ENCODE measurements at places on chromosomes 2 and 18.

DNA sequence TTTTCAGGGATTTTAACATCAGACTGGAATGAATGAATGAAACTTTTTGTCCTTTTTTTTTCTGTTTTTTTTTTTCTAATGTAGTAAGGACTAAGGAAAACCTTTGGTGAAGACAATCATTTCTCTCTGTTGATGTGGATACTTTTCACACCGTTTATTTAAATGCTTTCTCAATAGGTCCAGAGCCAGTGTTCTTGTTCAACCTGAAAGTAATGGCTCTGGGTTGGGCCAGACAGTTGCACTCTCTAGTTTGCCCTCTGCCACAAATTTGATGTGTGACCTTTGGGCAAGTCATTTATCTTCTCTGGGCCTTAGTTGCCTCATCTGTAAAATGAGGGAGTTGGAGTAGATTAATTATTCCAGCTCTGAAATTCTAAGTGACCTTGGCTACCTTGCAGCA is 53.4 kb downstream of the SMAD4 start:
- DNase-seq = no peak

DNA sequence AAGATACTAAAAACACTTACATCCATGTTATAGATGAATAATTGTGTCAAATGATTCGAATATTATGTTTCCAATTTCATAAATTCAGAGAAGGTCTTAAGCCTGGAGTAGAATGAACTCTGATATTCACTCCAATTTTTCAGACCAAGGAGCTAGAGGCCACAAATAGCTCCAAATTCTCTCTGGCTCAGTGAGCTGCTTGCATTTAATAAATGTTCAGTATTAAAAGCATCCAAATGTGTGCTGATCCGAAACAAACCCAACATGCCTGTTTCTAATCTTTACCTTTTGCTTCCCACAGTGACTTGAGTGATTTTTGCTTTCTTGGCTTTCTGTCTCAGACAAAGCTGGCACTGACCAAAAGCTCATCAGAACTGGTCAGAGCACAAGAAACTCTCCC is 291.4 kb downstream of the CCDC85A start:
- DNase-seq = no peak

GRCh38 chr18:58862851-58863538 is 1.7 kb upstream of the ZNF532 start:
- no peak for DNase-seq

GRCh38 chr2:109523536-109524361 is 90.0 kb downstream of the SEPTIN10 start:
- DNase-seq = no peak

DNA sequence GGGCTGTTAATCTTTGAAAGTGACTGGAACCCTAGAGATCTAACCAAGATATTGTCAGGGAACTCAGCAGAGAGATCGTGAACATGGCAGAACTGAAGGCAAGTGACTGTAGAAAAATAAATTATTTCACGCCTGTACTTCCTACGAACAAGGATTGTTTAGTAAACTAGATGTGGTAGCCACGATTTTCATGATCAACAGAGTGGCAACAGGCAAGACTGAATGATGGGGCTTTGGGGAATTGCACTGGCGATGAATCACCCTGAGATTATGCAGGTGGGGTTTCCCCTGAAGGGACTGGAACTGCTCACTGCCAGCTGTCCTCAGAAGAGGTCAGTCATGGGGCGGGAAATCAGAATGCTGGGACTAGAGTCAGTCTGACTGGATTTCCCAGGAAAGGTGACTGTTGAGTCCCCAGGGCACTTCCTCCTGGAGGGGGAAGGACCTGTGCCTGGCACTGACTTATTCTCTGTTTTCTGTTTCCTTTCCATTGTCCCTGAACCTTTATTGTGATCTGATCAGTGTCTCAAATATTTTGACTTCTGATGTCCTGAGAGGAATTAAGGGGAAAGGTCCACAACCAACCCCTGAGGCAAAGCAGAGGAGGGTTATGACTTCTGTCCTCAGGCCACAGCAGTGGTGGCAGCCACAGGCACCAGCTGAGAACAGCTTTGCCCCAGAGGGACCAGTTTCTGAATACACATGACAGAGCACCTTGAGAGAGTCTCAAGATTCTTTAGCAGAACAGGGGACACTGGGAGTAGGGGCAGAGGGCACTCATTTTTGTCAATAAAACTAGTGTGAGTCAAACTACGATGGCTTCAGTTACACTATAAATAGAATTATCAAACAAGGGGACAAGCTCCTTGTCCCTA is 70.0 kb downstream of the NAB1 start:
- no peak for DNase-seq

DNA sequence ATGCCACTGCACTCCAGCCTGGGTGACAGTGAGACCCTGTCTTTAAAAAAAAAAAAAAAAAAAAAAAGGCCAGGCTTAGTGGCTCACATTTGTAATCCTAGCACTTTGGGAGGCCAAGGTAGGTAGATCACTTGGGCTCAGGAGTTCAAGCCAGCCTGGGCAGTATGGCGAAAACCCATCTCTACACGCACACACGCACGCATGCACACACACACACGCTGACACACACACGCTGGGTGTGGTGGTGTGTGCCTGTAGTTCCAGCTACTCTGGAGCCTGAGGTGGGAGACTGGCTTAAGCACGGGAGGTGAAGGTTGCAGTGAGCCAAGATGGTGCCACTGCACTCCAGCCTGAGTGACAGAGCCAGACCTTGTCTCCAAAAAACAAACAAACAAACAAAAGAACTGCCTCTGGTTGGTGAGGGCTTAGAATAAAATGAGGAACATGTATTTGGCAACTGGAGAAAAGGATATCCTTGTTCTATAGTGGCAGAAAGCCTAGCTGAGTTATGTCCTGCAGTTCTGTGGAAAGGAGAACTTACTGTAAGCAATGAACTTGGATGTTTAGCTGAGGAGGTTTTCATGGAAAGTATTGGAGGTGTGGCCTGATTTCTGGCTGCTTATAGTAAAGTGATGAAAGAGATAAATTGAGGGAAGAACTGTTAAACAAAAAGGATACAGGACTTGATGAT is 34.0 kb downstream of the HAT1 start:
- no peak for DNase-seq

DNA sequence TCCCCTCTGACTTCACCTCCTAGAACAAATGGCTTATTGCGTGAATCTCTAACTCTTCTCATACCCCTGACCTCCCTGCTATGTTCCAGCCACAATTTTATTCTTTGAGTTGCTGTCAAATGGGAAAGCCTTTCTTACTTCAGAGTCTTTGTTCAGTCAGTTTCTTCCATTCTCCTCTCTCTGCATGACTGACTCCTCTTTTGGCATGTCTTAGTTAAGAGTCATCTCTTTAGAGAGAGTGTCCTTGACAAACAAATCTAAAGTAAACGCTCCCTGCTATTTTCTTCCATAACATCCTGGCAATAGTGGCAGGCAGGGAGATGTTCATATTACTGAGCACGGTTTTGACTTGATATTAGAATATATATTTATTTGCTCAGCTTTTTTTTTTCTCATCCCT is 170.7 kb upstream of the ERBB4 start:
- DNase-seq = no peak

- DNase-seq = no peak
These were observed 3.9 kb upstream of the PPP1CB start for GRCh38 chr2:28747714-28748113.

GRCh38 chr2:238320648-238321281 is 447 bp downstream of the TRAF3IP1 start:
- DNase-seq = peak; percentile 25

- DNase-seq = no peak
These were observed 67.6 kb upstream of the ZFP36L2 start for GRCh38 chr2:43293744-43294695.

DNA sequence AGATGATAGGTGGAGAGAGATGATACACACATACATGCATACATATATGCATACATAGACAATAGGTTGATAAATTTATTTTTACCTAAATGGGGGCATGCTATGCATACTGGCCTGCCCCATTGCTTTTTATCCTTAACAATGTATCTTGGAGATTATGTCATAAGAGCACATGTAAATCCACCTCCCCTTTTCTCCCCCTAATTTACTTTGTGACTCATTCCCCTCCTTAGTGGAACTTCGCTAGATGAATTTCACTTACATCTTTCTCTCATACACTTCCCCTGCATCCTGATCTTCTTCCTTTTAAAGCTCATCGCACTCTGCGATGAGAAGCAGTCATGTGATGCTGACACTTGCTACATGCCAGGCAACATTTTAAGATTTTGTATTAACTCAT is 223.6 kb downstream of the C1D start:
- DNase-seq = no peak

- DNase-seq = no peak
These were observed 90.4 kb downstream of the MARCHF4 start for GRCh38 chr2:216281876-216282275.

DNA sequence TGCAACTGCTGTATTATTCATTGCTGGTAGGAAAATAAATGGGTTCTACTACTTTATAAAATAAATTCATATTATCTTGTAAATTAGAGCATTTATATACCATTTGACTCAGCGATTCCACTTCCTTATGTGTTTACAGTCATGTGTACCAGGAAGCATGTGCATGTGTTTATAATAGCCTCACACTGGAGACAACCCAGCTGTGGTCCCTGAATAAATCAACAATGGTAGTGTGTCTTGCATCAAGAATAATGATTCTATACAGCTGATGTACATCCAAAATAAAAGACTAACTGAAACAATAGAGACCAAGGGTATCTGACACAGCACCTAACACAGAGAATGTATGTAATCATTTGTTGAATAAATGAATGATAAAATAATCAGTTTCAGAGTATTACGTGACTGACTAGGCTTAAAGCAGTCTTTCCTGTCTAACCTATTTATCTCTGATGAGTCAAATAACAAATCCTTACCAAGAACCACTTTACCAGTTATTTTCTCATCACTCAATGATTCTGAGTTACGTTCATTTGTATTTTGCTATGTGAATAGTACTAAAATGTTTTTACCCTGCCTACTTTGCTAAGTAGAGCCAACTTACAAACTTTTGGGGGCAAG is 216.8 kb downstream of the UBE2E3 start:
- no peak for DNase-seq

- no peak for DNase-seq
These were observed 11.3 kb upstream of the AGXT start for GRCh38 chr2:240857039-240858008.

GRCh38 chr18:39500306-39500705 is 1934.7 kb upstream of the CELF4 start:
- DNase-seq = no peak

- no peak for DNase-seq
These were observed 182.2 kb downstream of the PPP1R1C start for GRCh38 chr2:182167882-182168281.

DNA sequence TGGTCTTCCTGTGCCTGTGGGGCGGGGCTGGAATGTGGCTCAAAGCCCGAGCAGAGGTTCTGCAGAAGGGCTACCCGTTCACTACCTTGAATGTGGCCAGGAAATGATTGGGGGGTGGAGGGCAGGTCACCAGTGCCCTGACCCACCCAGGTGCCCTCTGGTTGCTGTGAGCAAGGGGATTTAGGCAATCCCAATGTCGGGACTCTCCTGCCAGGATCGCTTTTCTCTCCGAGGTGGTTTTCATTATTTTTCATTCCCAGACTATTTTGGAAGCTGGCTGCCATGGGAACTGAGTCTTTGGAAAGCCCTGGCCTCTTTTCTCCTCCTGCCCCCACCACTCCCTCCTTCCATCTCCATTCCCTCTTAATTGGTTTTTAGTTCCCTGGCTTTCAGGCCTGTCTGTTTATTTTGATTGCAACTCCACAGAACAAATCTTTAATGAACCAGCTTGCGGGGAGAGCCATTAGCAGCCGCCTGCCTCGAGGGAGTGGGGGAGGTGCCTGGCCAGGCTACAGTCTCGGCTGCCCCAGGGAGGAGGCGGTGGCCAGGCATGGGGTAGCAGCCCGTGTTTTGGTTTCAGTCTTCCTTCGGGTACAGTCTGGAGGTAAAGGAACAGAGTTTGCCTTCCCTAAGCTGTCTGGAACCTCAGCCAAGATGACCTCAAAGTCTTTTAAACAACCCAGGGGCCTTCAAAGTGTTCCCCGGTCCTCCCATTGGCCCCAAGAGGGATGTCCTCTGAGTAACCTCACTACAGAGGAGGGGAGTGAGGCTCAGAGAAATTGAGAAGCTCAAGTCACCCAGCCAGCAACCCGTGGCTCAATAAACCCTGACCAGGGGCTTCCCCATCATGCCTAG is 114.4 kb upstream of the HAAO start:
- no peak for DNase-seq

DNA sequence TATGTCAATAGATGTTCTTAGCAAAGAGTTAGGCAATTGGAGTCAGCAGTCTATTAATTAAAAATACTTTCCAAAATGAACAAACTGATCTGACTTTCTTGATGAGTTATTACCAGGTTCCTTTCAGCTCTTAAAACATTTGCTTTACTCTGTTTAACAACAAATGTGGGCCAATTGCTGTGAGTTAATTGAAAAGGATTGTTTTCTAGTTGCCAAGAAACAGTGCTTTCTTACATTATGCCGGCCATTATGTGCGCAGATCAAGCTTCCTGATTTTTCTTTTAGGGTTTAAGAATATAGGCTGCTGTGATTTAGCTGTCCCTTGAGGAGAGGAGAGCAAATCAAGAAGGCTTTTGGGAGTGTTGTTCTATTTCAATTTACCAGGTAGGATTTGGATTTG is 50.5 kb upstream of the ITPRID2 start:
- no peak for DNase-seq

DNA sequence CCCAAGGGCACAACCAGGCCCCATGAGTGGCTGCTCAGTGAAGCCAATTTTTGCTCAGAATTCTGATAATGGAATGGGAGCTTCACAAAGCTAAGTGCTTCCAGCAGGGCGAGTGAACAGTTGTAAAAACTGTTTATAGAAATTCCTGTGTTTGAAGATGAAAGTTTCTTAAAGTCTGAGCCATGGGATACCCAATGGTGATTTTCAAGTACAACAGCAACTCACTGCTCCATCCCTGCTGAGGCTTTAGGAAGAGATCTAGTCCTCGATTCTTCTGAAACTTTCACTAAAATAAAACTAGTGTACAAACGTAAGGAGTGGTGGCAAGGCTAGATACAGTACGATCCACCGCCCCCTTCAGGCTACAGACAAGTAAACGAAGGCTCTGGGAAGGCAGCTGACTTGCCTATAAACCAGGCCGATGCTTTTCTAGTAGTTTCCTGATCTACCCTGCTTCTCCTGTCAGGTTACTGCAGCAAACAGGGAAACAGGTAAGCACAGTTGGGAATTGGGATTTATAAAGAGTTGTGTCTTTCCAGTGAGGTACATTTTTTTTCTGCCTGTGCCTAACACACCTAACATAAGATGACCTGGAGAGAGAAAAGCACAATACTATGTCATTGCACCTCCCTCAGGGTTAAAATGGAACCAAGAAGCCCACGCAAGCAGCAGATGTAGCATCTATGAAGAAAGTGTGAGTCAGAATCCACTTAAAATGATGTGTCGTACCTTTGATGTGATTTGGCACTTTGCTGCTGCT is 108.7 kb downstream of the UXS1 start:
- no peak for DNase-seq
